ENCODE measurements at places on chromosomes 16 and 17.

DNA sequence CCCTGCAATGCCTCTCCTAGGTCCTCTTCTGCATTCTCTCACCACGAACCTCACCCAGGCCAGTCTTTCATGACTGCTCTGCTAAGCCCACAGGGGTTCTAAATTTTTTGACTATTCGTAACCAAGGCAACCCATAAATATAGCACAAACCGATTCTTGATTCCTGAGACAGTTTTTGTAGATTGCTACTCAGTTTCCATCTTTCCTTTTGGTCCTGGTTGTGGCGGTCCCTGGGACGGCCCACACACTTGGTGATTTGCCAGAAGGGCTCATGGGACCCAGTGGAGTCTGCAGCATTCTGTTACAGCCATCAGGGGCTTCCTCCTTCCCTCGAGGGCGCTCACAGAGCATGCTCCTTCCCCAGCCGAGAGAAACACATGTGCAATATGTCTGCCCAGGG is 23.4 kb upstream of the MGAT5B start:
- no peak for DNase-seq

DNA sequence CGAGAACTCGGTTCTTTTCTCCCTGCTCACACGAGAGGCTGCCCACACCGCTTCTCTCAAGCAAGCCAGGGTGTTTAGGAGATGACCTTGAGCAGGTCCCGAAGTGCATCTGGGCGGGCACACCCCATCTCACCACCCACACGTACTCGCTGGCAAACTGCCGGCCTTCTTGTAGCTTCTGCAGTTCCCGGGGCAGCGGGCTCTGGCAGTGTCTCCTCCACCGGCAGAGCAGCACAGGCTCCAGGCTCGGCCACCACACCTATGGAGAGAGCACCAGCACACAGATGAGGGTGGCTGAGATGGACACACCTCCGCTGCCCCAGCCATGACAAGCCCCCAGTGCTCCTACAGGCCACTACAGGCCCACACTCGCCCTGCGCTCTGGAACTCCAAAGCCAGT is 23.5 kb downstream of the ZNF276 start:
- no peak for DNase-seq

GRCh38 chr17:40100419-40100668 is at the start of gene NR1D1:
TSS of gene NR1D1 (minus strand) at chr17:40100589. CDS start at chr17:40100094, 495 bp downstream.
- no peak for DNase-seq

- DNase-seq = no peak
Measured at GRCh38 chr17:74805591-74805991, 29.4 kb upstream of the NAT9 start.

GRCh38 chr16:12255473-12255872 is 278.9 kb downstream of the SNX29 start:
- no peak for DNase-seq

GRCh38 chr16:1174477-1175357 is 21.8 kb downstream of the CACNA1H start:
- no peak for DNase-seq

DNA sequence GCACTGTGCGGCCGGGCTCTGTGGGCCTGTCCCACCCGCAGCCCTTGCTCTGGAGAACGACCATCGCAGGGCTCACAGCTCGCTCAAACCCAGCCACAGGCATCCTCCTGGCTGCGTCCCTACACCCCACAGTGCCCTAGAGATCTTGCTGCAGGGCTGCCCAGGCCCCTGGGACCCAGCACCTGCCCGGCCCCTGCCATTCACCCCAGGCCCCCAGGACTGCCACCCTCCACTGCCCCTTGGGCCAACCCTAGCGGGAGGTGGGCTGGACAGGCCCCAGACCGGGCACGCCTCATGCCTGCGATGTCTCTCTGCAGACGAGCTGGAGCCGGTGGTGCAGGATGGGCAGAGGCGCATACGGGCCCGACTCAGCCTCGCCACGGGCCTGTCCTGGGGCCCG is 56.1 kb upstream of the ZC3H18 start:
- DNase-seq = no peak

DNA sequence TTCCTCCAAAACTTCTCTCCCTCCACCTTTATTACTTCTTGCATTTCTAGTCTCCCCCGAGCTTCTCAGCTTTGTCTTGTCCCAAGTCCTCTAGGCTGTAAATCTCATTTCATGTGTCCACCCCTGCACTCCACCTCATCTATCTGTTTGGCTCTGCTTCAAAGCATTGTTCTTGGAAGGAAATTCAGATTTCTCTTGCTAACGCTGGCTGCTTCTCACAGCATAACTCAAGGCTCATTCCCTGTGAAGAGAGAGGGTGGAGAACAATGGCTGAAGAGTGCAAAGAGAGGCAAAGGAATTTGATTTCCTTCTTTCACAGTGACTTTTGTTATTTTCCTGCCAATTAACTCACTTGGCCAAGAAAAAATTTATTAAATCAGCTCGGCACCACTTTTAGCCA is 476.5 kb downstream of the TMEM114 start:
- DNase-seq = no peak

- DNase-seq = no peak
Measured at GRCh38 chr17:74677558-74678466, 34.9 kb downstream of the CD300LF start.

DNA sequence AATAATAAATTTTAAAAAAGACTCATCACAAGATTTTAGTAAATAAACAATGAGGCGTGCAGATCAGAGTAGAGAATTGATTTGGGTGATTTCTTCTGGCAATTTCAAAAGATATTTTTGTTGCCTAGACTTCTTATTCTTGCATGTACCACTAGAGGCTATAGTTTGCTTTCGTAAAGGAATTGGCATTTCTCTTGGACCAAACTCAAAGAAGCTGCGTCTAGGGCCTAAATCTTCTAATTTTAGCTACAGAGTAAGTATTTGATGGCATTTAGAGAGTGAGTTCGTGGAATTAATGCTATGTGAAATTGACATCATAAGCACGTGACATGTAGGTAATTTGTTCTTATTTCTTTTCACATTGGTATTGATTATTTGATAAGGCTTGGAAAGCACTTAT is 24.4 kb upstream of the ABCC11 start:
- DNase-seq = no peak

GRCh38 chr16:24191876-24192402 is 64.2 kb upstream of the CACNG3 start:
- DNase-seq = no peak

DNA sequence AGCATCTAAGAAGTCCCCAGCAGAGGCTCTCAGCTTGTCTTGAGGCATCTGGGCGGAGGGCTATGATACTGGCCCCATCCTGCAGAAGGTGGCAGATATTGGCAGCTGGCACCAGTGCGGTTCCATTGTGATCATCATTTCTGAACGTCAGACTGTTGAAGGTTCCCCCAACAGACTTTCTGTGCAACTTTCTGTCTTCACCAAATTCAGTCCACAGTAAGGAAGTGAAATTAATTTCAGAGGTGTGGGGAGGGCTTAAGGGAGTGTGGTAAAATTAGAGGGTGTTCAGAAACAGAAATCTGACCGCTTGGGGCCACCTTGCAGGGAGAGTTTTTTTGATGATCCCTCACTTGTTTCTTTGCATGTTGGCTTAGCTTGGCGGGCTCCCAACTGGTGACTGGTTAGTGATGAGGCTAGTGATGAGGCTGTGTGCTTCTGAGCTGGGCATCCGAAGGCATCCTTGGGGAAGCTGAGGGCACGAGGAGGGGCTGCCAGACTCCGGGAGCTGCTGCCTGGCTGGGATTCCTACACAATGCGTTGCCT is at the start of gene CIITA:
TSS of gene CIITA (plus strand) at position 404 of the 543 bp plus-strand sequence. CDS start at position 533, 129 bp downstream.
- DNase-seq = peak; percentile 60

DNA sequence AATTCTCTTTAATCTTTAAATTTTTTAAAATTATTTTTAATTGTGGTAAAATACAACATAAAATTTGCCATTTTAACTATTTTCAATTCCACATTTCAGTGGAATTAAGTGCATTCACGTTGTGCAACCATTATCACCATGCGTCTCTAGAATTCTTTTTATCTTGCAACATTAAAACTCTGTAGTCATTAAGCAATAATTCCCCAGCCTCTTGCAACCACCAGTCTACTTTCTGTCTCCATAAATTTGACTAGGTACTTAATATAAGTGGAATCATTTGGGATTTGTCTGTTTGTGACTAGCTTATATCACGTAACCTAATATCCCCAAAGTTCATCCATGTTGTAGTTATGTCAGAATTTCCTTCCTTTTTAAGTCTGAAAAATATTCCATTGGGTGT is 79.1 kb downstream of the TAOK1 start:
- DNase-seq = no peak

DNA sequence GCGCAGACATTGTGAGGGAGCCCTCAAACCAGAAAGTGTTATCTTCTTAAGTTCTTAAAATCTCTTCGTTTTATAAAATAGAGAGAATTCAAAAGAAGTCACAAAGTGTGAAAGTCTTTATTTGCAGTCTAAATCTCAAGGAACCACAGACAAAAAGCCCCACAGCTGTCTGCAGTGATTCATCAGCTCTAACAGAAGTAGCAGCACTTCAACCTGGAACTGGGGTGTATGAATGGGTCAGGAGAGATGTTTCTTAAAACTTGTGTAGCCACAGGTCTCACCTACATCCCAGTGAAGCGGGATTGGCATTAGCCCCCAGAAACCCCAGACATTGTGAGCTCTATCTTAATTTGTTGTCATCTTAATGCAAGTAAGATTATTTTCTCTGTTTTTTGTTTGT is 61.1 kb downstream of the CDYL2 start:
- DNase-seq = no peak

GRCh38 chr16:51497541-51498211 is 346.6 kb upstream of the SALL1 start:
- no peak for DNase-seq

- no peak for DNase-seq
Measured at GRCh38 chr16:82682767-82683166, 56.0 kb downstream of the CDH13 start.

GRCh38 chr16:65667011-65667578 is 545.2 kb upstream of the CDH11 start:
- DNase-seq = no peak

DNA sequence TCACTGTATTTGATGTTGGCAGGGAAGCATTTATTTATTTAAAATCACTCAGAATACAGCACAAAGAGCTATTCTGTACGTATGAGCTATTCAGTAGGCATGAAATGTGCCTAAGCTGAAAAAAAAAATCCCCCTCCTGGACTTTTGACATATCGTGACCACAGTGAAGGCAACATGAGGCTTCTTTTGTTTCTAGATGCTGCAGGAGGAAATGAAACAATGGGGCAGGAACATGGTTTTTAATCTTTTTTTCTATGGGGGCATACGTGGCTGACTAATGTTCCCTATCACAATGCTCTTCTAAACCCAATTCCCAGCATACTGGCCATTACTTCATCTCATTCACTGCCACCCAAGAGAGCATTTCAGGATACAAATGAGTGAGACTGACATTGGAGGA is 191.0 kb upstream of the PMFBP1 start:
- no peak for DNase-seq

- no peak for DNase-seq
Measured at GRCh38 chr17:67712375-67712774, 5.4 kb upstream of the NOL11 start.

GRCh38 chr17:3978421-3979289 is 14.4 kb upstream of the ATP2A3 start:
- DNase-seq = no peak

- no peak for DNase-seq
Measured at GRCh38 chr17:74712301-74712700, 422 bp downstream of the CD300LF start.

- no peak for DNase-seq
Measured at GRCh38 chr17:82932518-82933310, 92.9 kb upstream of the ZNF750 start.

DNA sequence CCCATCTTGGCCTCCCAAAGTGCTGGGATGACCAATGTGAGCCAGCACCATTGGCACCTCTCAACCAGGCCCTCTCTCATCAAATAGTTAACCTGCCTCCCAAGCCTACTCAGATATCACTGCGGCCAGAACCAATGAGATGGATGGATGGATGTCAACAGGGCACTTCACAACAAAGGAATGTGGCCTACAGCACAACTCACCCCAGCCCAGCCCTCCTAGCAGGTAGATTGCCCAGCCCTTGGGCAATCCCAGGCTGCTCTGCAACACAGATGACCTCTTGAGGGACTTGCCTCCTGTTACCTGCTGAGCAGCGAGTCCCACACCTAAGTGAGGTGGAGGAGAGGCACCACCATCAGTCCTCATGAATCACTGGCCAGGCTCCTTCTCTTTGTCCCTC is 22.6 kb upstream of the KIFC3 start:
- no peak for DNase-seq

DNA sequence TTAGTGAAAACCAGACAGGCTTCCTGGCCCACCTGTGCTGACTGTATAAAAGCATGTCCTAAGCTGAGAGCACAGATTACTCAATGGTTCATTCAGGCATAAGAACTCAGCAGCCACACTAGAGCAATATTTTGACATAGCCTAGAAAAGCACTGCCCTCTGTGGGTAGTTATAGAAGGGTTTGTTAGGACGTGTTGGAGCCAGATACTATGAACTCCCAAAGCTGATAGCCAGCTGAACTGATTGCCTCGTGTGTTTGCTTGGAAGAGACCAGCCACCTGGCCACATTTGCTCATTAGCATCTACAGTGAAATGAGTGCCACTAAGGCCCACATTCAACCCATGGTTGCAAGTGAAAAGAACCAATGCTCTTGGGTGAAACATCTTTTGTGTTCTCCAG is 30.8 kb upstream of the ABCA5 start:
- no peak for DNase-seq

DNA sequence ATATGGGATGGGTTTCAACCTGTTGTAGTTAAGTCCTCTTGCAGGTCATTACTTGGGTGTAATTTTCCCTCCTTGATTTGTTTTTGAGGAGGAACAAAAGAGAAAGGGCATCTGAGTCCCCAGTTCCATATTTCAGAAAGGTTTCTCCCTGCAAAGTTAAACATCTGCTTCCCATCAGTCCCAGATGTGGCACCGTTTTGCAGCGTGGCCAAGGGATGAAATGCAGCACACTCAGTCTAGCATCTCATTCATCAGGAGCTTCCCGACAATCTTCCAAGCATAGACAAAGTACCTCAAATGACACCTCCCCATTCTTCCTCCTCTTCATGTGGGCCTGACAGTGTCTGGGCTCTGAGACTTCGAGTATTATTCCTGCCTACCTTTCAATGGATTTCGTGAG is 363.7 kb upstream of the SOX9 start:
- no peak for DNase-seq

GRCh38 chr16:12898551-12898950 is 2.8 kb upstream of the SHISA9 start:
- no peak for DNase-seq

Measured in midbrain (tissue), 1 donor.